Activated CD8-positive, alpha-beta memory T cell treated with anti-CD3 and anti-CD28 coated beads for 1 hour (primary cell): ENCODE measurements at places on chromosomes 2 and 18.

- DNase-seq, result no peak
Measured at GRCh38 chr2:84823788-84824187, 57.1 kb downstream of the TRABD2A start.

GRCh38 chr18:22559414-22560274 is 141.9 kb upstream of the CTAGE1 start:
- no peak for DNase-seq

GRCh38 chr2:160859096-160859495 is 301.1 kb upstream of the TANK start:
- no peak for DNase-seq

DNA sequence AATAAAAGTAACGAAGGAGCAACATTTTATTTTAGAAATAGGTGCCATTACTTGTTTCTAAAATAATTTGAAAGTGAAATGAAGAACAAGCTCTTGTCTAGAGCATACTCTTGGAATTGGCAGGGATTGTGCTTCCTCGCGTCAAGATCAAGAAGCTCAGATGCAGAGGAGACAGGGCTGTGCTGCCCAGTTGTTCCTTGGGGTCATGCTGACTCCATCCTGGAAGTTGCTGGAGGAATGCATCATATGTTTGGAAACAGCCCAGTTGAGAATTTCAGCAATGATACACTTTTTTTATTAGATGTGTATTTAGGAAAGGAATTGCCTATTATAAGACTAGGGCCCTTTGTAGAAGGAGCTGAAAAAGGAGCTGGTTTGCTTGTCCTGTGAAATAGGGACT is 17.2 kb downstream of the LTBP1 start:
- DNase-seq, result no peak

- no peak for DNase-seq
Measured at GRCh38 chr2:226423498-226423960, 376.1 kb downstream of the IRS1 start.

DNA sequence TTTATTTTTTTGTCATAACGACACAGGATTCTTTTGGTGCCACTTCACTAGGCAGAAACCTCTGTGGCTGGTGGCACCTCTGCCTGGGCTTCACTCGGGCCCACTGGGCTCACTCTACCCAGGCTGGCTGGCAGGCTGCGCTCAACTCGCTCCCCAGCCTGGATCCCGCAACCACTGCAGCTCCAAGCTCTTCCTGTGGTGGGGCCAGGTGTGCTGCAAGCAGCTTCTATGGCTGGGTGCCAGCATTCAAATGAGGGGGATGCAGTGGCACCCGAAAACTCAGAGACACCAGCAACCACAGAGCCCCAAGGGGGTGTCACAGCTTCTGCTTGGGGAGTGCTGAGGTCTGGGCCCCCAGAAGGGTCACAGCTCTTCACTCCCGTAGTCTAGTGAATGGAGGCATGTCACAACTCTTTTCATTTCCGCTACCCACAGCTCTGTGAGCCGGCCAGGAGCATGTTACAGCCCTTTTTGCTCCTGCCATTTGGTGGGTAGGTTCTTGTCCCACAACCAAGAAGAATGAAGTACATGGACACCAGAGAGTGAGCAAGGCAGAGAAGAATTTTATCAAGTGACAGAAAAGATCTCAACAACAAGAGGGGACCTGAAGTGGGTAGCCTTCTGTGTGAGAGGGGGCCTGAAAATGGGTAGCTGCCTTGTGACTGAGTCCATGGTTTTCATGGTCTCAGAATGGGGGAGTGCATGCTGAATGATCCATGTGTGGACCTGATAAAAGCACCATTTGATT is 170.1 kb downstream of the UBR3 start:
- no peak for DNase-seq

DNA sequence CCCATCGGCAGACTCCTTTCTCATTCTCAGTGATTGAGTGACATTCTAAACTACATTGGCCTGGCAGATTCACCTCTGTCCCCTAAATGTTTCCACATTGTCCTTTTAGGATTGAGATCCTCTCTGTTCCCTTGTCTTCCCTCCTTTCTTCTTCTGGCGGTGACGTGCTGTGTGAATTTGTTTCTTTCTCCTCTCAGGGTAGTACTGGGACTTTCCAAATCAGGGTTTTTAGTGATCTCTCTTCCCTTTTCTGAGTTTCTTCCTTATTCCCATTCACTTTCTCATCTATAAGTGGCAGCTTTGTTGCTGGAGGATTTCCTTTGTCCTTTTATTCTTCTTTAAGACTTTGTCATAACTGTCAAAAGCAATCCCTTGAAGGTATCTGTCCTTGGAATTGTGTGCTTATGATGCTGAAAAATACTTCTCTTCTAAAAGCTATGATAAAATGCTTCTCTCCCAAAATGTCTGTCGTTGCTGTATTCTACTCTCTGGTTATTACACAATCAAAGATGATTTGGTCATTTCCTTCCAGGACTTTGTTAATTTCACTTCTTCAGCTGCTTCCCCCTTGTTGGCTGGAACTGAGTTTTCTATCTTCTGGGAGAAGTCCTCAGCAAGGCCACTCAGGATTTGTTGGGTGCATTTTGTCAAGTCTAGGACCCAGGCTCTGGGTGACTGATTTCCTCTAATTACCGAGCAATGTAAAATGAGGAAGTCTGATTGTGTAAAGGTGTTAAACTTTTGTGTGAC is 4.9 kb upstream of the IL1B start:
- DNase-seq, result no peak

- DNase-seq, result no peak
Measured at GRCh38 chr2:9999693-10000092, 43.7 kb upstream of the KLF11 start.

GRCh38 chr2:131584940-131585339 is 57.3 kb downstream of the CCDC74A start:
- no peak for DNase-seq

GRCh38 chr2:237131749-237132533 is 46.3 kb downstream of the COPS8 start:
- DNase-seq, result no peak

GRCh38 chr2:232448304-232448690 is 7.7 kb upstream of the ALPI start:
- DNase-seq, result no peak

- no peak for DNase-seq
Measured at GRCh38 chr2:205324355-205324754, 357.9 kb upstream of the NRP2 start.

GRCh38 chr18:5429681-5430080 is 114.1 kb downstream of the EPB41L3 start:
- no peak for DNase-seq

GRCh38 chr2:10518470-10519393 is 70.6 kb upstream of the ODC1 start:
- DNase-seq, result no peak

GRCh38 chr18:58348517-58348916 is 280.4 kb downstream of the ALPK2 start:
- no peak for DNase-seq

- no peak for DNase-seq
Measured at GRCh38 chr18:3529601-3530000, 79.6 kb downstream of the TGIF1 start.

- no peak for DNase-seq
Measured at GRCh38 chr18:27558388-27559155, 373.5 kb upstream of the CHST9 start.

GRCh38 chr2:68426848-68427579 is 40.1 kb downstream of the FBXO48 start:
- DNase-seq, result no peak

DNA sequence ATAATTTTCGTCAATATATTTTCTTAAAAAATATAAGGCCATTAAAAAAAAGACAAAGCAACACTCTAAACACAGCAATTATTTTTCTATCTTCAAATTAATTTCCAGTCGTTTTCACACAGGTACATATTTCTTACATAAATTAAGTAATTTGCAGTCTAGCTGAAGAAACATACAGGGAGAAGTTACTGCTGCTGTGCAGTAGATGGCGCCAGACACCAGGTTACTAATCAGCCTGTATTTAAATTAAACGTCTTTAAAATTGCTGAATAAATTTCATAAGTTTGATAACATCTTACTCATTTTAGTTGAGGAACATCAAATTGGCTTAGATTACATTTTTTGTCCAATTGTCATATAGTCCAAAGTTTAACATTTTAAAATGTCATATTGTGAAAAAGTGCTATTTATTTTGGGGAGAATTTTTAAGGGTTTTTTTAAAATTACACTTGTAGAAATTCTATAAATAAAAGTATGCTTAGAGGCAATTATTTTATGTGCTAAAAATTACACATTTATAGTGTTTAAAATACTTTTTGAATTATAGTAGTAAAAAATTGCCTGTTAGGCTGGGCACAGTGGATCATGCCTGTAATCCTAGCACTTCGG is 88.4 kb downstream of the PMAIP1 start:
- peak; percentile 12 for DNase-seq

DNA sequence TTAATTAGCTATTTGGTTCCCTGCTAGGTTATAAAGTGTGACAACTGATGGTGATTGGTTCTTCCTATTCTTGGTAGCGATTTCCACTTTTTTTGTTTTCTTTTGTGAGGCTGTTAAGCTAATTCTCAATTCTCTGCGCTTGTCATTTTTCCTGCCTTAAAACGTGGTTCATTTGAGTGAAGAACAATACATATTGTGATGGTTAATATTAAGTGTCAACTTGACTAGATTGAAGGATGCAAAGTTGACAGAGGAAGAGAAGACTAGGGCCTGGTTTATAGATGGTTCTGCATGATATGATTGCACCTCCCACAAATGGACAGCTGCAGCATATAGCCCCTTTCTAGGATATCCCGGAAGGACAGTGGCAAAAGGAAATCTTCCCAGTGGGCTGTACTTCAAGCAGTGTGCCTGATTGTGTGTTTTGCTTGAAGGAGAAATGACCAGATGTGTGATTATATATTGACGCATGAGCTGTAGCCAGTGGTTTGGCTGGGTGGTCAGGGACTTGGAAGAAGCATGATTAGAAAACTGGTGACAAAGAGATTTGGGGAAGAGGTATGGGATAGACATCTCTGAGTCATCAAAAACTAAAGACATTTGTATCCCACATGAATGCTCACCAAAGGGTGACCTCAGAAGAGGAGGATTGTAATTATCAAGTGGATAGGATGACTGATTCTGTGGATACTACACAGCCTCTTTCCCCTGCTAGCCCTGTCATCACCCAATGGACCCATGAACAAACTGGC is 39.4 kb upstream of the ZNF804A start:
- no peak for DNase-seq

GRCh38 chr2:2756886-2757285 is 425.8 kb upstream of the MYT1L start:
- DNase-seq, result no peak

- DNase-seq, result no peak
Measured at GRCh38 chr2:206531996-206532543, 88.7 kb downstream of the ADAM23 start.

GRCh38 chr2:27621524-27621923 is 7.3 kb downstream of the CCDC121 start:
- DNase-seq, result no peak

- no peak for DNase-seq
Measured at GRCh38 chr2:75541430-75541829, 19.3 kb downstream of the EVA1A start.

DNA sequence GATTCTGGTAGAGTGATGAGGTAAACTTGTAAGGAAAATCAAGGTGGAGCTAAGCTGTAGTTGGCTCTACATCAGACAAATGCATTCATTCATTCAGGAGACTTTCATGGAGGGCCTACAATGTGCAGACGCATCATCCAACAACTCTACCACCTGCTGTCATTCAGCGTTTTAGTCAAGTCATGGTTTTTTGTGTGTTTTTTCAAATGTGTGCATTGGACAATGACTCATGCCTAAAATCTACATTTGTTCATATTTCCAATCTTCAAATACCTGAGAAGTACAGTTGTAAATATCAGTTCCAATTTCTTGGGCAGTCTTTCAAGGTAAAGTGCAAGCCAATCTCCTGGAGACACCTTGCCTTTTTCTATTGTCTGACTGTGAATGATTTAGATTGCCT is 108.0 kb upstream of the LGALSL start:
- DNase-seq, result no peak

GRCh38 chr18:6994056-6994770 is 123.4 kb downstream of the LAMA1 start:
- no peak for DNase-seq
